Activated T-helper 1 cell treated with anti-CD3 and anti-CD28 coated beads, Interleukin-2, amount 50 U/mL, for 16 hours (primary cell): ENCODE measurements at places on chromosomes 2 and 18.
A peak's percentile ranks its signal among the peaks of the same experiment; 100 is the strongest.

- no peak for DNase-seq
Observed at GRCh38 chr2:232539298-232540231, at the start of gene CHRNG. Gene CHRNG, plus strand, starts transcription at chr2:232539692. Its CDS starts 56 bp downstream, at chr2:232539748.

- no peak for DNase-seq
Observed at GRCh38 chr2:233789554-233789953, 11.4 kb downstream of the MROH2A start.

- no peak for DNase-seq
Observed at GRCh38 chr2:16960579-16960978, 294.9 kb upstream of the CYRIA start.

GRCh38 chr2:10072656-10073480 lies 7.3 kb downstream of the CYS1 start:
- DNase-seq = peak; percentile 55

GRCh38 chr2:46002947-46003346 lies 294.3 kb upstream of the EPAS1 start:
- DNase-seq = no peak

GRCh38 chr2:140481136-140481535 lies 1649.7 kb downstream of the LRP1B start:
- DNase-seq = no peak

DNA sequence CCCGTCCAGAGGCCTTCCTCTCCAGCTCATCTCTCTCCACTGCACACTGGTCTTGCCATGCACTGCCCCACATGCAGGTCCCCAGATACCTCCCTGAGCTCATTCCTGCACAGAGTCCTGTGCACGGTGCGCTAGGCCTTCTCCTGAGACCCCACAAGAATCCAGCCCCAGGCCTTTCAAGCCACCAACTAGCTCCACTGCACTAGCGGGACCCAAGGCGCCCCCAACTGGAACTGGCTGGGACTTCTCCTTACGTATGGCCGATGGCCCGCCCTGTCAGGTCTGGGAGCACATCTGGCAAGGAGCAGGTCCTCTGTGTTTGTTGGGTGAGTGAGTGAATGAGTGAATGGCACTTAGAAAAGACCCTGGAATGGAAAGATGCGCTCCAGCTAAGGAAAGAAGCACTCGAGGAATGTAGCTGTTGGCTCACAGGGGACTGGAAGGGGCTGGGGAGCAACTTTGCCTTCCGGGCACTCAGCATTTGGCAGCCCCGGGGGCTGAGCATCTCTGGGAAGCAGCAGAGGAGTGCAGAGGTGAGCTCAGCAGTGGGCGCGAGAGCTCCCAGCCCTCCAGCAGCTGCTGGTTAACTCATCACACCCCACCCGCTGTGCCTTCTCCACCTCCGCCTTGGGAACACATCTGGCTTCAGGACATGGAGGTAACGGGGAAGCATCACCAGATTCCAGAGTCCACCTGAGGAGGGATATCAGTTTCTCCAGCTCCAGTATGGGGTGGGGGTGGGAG lies 223.1 kb downstream of the GLI2 start:
- DNase-seq = no peak

GRCh38 chr2:65137197-65137775 lies 7.4 kb upstream of the RAB1A start:
- no peak for DNase-seq

DNA sequence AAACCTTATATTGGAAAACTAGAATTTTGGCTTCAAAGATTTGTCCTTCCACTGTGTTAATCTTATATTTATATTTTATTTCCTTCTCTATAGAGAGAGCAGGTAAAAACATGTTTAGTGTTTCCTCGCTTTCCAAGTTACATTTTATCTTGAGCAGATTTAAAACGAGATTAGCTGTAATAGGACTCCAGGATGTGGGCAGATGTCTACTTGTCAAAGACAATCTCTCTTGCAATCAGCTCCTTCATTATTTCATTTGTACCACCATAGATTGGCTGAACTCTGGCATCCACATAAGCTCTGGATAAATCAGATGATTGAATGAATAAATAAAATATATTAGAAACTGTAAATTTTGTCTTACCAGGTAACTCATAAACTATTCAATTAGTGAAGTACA lies 17.5 kb upstream of the KANSL1L start:
- no peak for DNase-seq

GRCh38 chr2:113965228-113965627 lies 75.3 kb downstream of the ACTR3 start:
- DNase-seq = no peak

- no peak for DNase-seq
Observed at GRCh38 chr2:108594982-108595464, 60.8 kb downstream of the LIMS1 start.

DNA sequence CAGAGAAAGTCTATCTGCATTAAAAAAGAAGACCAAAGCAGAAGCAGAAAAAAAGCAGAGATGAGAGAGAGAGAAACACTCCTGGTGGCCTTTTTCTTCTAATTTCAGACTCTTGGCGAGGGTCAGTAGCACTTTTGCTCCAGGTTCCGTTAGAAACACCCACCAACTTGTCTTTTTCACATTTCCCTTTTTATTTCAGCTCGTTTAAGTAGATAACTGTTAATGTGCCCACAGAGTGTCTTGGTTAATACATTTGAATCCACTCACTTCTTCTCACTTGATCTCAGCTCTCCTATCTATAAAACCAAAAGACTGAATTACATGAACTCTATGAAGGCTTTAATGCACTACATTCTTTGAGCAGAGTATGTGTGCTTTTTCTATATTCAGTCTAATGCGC lies 63.1 kb downstream of the AAK1 start:
- DNase-seq = no peak

- DNase-seq = no peak
Observed at GRCh38 chr2:225317186-225317585, 82.3 kb upstream of the NYAP2 start.

GRCh38 chr2:106582148-106583143 lies 95.3 kb downstream of the CD8B2 start:
- DNase-seq = peak; percentile 24

DNA sequence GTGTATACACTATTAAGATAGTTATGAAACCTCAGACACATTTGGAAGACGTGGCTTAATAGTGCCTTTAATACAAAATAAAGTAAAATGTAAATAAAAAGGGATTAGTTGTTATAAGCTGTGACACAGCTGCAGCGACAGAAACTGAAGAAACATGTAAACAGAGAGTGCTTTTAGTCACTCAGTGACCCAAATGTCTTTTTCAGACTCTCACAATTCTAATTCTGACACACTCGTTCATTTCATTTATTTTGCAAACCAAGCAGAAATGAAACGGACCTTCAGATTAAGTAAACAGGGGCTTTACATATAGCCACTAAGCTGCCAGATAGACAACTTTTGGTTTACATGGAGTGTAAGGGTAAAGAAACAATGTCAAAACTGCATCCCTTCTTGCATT lies 181.0 kb upstream of the ETAA1 start:
- DNase-seq = no peak

- no peak for DNase-seq
Observed at GRCh38 chr18:9441061-9441460, 34.3 kb upstream of the RALBP1 start.

- DNase-seq = no peak
Observed at GRCh38 chr2:112897624-112897978, 13.4 kb upstream of the IL37 start.

DNA sequence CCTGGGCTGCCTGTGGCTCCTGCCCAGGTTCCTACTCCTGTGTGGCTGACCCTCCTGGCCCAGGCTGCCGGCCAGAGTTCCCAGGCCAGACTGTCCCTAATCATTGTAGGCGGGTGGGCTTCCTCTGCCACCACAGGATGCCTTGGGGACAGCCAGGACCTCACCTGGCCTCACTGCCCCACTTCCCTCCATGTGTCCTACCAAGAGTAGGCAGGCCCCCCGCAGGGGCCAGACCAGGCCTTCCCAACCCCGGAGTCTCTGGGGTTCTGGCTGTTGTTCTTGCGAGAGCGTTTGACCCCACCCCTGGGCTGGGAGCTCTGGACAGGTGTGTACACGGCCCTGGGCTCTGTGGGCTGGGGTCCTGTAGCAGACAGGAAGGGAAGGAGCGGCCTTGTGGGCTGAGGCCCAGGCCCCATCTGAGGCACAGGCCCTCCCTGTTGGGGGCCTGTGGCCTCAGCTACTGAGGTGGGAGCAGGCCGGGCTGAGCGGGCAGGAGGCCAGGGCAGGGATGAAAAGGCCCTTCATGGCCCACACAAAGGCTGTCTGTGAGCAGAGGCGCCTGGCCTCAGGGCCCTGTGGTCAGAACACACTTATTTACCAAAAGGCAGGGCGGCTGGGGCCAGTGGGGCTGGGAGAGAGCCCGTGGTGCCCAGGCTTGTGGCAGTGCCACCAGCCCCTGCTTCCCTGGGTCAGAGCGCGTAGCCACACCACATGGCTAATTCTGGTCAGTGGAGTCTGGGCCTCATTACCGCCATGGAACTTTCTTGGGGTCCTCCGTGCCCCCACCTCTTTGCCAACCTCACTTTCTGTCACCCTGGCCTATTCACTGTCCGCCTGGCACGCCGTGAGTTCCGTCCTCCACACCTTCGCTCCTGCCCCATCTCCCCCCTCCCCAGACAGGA lies 2.0 kb downstream of the SNORC start:
- DNase-seq = no peak

DNA sequence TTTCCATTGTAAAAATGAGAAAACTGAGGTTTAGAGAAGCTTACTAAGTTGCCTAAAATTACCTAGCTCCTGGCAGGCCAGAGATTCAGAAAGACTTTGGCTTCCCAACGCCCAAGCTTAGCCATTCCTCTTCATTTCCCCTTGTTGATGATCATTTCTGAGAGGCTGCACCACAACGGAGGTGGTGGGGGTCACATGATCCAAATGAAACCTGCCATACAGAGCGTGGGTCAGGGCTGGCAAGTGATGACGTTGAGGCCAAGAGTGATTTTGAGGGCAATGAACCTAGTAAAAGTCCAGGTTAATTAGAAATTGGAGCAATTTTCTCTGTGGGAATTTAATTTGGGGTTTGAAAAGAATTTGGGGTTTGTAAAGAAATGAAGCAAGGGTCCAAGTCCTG lies 109.9 kb downstream of the TMEM182 start:
- DNase-seq = no peak

DNA sequence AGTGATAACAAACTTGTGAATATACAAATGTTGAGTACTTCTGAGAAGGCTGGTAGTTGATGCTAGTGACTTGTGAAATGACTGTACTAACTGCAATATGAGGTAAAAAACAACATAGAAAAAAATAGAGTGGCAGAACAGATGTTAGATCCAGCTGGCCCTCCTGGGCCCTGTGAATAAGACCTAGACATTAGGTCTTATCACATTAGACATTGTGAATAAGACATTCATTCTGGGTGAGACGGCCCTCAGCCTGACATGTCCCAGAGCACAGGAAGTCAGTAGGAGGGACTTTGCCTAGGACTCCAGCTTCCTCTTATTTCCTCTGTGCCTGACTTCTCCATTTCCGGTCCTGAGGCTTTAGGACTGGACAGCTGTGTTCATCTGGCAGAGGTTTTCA lies 22.9 kb downstream of the DOK1 start:
- DNase-seq = no peak

- DNase-seq = no peak
Observed at GRCh38 chr2:16160281-16161084, 220.1 kb downstream of the MYCN start.

DNA sequence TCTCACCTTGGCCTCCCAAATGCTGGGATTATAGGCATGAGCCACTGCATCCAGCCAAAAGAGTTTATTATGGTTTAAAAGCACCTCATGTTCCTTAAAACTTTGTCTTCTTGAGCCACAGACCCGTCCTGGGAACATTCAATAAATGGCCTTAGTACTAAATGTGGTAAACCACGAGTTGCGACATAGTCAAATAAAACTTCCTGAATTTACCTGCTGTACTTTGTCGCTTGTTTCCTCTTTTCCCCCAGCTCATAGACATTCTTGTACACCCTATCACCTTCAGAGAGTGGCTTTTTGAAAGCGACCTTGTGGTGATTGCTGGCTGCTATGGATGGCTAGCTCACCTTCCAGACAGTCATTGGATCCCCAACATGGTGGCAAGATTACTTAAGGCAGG lies 310.4 kb downstream of the LRRTM1 start:
- DNase-seq = no peak

DNA sequence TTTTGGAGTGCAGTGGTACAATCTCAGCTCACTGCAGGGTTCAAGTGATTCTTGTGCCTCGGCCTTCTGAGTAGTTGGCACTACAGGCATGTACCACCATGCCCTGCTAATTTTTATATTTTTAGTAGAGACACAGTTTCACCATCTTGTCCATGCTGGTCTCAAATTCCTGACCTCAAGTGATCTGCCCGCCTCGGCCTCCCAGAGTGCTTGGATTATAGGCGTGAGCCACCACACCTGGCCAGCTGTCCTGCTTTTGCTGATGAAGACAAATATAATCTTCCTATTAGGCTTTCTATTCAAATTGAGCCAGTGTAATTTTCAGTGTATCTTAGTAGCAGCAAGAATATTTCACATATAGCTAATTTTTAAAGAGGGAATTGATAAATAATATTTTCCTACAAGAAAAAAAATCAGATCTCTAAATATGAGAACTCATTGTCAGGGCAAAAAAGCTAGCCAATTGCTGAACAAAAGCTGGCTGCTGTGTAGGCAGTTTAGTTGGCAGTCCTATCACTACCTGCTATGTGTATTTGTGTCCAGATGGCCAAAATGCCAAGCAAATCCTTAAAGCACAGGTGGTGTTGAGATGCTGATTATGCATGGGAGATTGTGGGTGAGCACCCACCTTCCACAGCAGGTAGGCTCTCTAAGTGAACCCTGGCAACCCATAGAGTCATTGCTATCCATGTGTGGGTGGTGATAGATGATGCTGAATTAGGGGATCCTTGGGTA lies 60.8 kb upstream of the STAM2 start:
- no peak for DNase-seq

GRCh38 chr2:232545511-232546375 lies 4.6 kb downstream of the TIGD1 start:
- no peak for DNase-seq

DNA sequence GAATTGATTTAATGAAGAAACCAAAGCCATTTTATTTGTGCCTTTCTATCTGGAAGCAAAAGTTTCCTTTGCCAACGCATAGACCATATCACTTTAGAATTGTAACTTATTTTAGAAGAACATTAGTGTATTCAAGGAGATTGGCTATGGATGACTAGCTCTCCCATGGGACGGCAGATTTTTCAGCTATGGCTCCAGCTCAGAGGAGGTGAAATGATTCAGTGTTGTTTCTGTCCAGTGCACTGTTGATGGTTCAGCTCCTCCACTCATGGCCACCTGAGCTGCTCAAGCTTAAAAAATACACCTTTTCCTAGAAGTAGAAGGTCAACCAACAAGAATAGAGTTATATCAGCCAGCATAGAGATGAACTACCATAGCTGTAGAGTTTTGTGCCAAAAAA lies 1597.5 kb upstream of the PIK3C3 start:
- no peak for DNase-seq

GRCh38 chr2:120437604-120438000 lies 91.7 kb downstream of the INHBB start:
- DNase-seq = no peak

GRCh38 chr2:240170354-240170735 lies 29.9 kb upstream of the OTOS start:
- no peak for DNase-seq
